ENCODE measurements at places on chromosomes 12 and 14.

DNA sequence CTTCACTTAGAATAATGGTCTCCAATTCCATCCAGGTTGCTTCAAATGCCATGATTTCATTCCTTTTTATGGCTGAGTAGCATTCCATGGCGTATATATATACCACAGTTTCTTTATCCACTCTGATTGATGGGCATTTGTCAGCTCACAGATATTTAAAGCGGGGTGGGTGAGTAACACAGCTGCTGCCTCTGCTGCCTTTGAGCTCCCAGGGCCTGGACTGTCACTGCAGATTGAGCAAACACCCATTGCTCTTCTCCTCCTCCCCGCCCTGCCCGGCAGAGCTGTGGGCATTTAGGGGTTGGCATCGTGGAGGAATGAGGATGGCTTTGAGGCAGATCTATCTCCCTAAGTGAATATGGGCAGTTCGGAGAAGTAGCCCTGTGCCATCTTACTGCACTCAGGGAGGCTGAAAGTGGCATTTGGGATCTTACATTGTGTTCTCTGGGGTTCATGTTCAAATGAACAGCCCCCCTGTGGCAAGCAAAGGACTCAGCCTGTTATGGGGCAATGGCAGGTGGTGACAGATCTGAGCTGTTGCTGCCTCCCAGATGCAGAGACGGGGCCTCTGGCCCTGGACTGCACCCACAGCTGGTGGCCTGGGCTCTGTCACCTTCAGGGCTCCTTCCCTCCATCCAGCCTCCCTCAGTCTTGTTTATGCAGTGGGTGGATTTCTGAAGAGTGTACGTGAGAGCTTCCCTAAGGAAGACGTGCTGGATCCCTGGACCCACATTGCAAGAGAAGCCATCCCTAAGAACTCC, 4.9 kb downstream of the RFLNA start:
- DNase-seq = no peak

- DNase-seq = no peak
These were observed 39.8 kb downstream of the DIO3 start for GRCh38 chr14:101600891-101601605.

DNA sequence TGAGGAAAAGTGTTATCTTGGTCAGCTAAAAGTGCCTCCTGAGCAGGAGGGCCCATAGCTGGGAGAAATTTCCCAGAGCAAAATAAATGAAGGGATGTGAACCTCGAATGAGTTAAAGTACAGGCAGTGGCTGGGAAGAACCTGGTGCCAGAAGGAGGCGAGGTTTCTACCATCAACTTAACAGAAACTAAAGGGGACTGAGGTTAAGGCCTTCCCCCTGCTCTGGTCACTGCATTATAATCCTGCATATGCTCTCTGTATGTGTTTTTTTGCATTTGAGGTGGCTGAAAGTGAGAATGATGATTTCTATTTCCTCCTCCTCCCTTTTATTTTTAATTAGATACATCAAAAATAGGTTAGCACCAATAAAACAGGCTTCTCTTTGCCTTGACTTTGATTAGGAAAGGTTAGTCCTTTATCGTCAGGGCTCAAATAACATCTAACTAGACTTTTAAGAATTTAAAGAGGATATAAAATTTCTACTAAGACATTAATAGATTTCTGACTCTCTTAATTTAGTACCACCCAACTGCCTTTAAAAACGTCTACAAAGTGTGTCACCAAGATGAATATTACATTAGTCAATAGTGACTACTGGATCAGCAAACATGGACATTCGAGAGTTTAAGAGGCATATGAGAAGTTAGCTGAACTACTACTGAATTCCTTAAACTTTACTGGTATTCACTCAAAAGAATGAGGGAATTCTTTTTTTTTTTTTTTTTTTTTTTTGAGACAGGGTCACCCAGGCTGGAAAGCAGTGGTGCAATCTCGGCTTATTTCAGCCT, 49.2 kb downstream of the GALNT4 start:
- DNase-seq = peak; percentile 9

DNA sequence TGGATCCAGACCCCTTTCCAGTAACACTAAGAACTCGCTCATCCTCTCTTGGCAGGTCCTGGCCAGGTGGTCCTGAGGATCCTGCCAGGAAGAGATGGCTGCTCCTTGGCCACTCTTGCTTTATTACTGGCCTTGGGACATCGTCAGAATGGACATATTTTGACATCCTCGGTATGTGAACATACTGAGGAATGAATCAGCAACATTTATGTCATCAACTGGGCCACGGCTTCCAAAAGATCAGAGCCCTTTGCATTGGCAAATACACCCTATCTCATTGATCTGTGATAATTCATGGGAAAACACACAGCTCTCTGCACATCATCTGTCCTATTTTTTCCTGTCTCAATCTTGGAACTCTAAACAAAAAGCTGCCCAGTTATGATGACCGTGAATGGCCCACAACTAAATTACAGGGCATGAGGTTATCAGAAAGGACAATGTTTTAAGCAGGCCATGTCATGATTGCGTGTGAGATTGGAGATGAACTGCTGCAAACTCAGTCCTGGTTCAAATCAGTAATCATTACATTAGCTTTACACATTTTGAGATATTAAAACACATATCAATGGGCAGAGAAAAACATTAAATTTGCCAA, 1325.8 kb downstream of the AACS start:
- no peak for DNase-seq

GRCh38 chr12:3832738-3833137, 40.5 kb downstream of the PARP11 start:
- DNase-seq = no peak

GRCh38 chr12:132606466-132606865, 3.9 kb downstream of the LRCOL1 start:
- DNase-seq = no peak

GRCh38 chr12:93376436-93377251, 1.1 kb upstream of the NUDT4 start:
- no peak for DNase-seq

GRCh38 chr14:50697659-50698290, 29.7 kb upstream of the SAV1 start:
- DNase-seq = no peak

DNA sequence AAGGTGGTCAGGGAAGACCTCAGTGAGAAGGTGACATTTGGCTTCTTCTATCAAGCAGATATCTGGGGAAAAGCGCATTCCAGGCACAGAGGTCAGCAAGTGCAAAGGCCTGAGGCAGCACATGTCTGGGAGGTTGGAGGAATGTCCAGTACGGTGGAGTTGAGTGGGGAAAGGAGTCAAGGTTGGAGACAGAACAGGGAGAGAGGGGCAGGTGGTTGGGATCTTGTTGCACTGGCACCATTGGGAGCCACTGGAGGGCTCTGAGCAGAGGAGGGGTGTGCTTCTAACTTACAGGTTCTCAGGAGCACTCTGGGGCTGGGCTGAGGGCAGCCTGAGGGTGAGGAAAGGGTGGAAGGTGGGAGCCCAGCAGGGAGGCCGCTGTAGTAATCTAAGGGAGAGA, 52.1 kb downstream of the EID3 start:
- no peak for DNase-seq

DNA sequence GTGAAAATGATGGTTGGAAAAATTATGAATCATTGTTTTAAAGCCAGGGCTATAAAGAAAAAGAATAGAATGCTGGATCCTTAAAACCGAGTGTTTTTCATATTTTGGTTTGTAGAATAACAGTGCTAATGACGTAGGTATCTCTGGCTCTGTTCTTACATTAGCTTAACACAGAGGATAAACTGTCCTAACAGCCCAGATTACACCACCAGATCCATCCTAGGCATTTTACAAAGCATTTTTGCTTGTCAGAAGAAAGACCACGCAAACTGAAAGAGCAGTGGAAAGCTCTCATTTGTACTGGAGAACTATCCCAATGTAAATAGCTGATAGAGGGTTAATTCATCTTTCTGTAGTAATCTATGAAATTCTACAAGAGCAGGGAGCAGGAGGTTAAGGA, 13.6 kb downstream of the IFT81 start:
- no peak for DNase-seq

Measured in activated CD4-positive, alpha-beta T cell treated with anti-CD3 and anti-CD28 coated beads, Interleukin-10, Interleukin-2, amounts not matched to agents 100 ng/mL and 50 ng/mL, durations not matched to agents 16 hours and 8 hours (primary cell).